ENCODE measurements at places on chromosomes 6 and 20. TPM values are rescaled to one million over a fixed set of nuclear protein-coding genes. Genes with fewer than 3 reads are reported as not detected.
A peak's percentile ranks its signal among the peaks of the same experiment; 100 is the strongest.

DNA sequence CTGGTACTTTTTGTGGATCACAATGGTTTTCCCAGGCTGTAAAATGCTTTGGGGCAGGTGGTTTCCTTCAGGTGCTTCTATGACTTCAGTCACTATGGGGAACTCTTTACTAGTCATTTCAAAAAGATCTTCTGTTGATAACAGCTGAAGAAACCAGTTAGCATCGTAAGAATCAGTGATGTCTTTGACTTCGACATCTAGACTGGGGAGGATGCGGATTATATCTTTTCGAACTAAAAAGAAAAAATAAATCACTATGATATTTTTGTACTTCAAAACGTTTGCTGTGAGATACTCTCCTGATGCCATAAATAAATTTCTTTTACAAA, 87.2 kb downstream of the THEMIS start:
- peak overlapping the region; percentile 23 for H3K27ac ChIP-seq
- H3K36me3 ChIP-seq: peaks cover 65% of the 10 kb centered on the region
- no peak for DNase-seq

DNA sequence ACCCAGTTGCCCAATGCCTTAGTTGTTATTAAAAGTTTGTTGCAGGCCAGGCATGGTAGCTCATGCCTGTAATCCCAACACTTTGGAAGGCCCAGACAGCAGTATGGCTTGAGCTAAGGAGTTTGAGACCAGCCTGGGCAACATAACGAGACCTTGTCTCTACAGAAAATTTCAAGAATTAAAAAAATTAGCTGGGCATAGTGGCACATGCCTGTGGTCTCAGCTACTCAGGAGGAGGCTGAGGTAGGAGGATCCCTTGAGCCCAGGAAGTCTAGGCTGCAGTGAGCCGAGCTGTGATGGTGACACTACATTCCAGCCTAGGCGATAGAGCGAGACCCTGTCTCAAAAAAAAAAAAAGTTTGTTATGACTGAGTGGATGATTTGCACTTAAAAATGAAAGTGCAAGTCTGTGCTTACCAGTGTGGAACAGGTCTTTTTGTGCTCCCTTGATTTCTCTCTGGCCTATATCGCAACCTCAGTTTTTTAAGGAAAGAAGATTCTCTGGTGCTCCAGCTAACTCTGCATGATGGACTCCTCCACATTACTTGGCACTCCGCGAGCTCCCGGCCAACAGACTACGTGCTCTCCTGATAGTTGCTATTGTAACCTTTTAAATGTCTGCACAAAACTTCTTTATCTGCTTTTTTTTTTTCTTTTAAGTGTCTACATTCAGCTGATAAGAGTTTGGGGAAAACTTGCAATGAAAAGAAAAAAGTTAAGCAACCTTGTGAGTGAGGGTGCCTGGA, 22.1 kb downstream of the ZKSCAN3 start:
- no peak overlapping the region for H3K27ac ChIP-seq
- no peaks in the 10 kb centered on the region for H3K27me3 ChIP-seq
- H3K36me3 ChIP-seq: peaks cover 13% of the 10 kb centered on the region
- no peak overlapping the region for H3K4me3 ChIP-seq
- no peaks in the 10 kb centered on the region for H3K4me1 ChIP-seq

DNA sequence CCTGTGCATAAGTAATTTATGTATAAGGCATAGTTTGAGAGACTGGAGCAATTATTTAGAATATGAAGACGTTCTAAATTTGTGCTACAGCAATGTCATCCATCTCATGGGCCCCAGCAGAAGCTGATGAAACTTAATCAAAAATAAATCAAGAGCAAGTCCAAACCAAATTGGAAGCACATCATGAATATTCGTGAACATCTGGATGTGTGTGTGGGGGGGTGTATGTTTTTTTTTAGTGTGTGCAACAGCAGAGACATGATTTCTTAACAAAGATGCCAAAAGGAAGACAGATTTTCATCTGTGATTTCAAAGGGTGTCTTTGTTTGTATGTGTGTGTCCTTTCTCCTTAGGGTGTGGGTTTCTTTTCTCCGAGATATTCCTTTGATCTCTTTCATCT, 58.9 kb downstream of the SASH1 start:
- no peaks in the 10 kb centered on the region for H3K4me1 ChIP-seq
- H3K27me3 ChIP-seq: peaks cover 13% of the 10 kb centered on the region
- H3K27ac ChIP-seq: peak overlapping the region; percentile 21
- H3K36me3 ChIP-seq: no peaks in the 10 kb centered on the region
- no peak overlapping the region for H3K4me3 ChIP-seq

DNA sequence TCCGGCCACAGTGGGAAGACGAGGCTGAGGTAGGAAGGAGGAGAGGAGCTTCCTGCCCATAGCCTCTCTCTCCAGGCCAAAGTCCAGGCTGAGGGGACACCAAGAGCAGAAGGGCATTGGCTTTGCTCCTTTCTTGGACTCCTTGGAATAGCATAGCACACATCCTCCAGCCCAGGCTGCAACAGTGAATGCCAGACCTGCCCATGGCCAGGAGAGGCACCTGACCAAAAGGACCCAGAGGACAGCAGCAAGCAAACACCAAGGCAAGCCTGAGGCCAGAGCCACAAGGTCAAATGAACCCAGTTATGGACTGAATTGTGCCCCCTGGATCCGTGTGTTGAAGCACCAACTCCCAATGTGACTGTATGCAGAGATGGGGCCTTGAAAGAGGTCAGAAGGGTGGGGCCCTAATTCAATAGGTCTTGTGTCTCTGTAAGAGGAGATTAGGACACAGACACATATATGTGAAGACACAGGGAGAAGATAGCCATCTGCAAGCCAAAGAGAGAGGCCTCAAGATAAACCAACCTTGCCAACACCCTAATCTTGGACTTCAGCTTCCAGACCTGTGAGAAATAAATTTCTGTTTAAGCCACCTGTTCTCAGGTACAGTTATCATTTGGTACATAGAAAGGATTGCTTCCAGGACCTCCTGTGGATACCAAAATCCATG, 126.5 kb upstream of the NXT1 start:
- peaks cover 8% of the 10 kb centered on the region for H3K27me3 ChIP-seq
- no peak overlapping the region for H3K27ac ChIP-seq
- no peaks in the 10 kb centered on the region for H3K4me1 ChIP-seq
- H3K36me3 ChIP-seq: no peaks in the 10 kb centered on the region

The TNFRSF6B gene
- total RNA-seq: not detected

The SPACA1 gene
- total RNA-seq: not detected
